Stimulated activated memory B cell treated with anti-CD40 and anti-IgM and Interleukin-4, amounts not matched to agents 10 μg/mL and 1 μg/mL and 100 μg/mL, for 72 hours (primary cell): ENCODE measurements at places on chromosomes 13 and 19.

DNA sequence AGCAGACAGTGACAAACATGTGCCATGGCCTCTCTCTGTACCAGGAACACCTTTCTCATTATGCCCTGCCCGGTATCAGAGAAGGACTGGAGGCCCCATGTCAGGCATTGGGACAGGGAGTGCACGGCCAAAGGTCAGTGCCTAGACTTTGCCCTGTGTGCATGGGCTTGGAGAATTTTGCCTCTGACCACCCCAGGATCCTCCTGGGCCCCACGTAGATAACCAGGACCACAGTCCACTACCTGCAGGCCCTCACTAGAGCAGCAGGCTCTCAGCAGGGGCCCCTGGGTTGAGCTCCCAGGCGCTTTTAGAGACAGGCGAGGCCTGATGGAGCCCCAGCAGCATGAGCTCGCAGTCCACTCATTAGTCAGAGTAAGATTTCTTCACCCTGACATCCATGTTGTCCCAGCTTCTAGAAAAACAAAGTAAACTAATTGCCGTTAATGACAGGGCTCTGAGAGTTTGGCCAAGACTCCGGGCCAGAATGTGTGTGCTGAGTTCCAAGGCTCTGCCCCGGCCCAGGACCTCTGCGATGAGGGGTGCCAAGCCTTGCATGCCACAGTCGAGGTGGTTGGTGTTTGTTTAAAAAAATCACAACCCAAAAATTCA, 42.7 kb downstream of the CAPN12 start:
- ATAC-seq: no peak

DNA sequence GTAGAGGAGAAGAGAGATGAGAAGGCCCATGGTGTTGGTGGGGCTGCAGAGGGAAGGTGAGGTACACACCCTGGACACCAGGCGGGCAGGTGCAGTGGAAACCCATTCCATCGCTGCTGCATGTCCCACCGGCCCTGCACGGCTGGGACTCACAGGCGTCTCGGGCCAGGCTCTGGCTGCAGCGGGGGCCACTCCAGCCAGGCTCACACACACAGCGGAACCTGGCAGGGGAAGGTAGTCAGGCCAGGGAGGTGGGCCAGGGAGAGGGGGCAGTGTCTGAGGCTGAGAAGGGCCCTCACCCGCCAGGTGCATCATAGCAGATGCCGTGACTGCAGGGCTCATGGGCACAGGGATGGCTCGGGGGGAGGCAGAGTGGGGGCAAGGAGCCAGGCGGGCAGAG, 15.6 kb downstream of the NOTCH3 start:
- ATAC-seq: no peak

- ATAC-seq: no peak
These were observed 260.6 kb upstream of the NBEA start for GRCh38 chr13:34681405-34681955.

- ATAC-seq: no peak
These were observed 497.6 kb downstream of the SUCLA2 start for GRCh38 chr13:47503475-47503874.
